ENCODE measurements at places on chromosomes 5 and 9.

GRCh38 chr5:179250561-179251225 is 94.6 kb downstream of the ADAMTS2 start:
- DNase-seq, result no peak

GRCh38 chr5:82073179-82073578 is 101.4 kb downstream of the ATG10 start:
- no peak for DNase-seq

- peak; percentile 47 for DNase-seq
Observed at GRCh38 chr9:2809692-2810419, 34.0 kb downstream of the PUM3 start.

DNA sequence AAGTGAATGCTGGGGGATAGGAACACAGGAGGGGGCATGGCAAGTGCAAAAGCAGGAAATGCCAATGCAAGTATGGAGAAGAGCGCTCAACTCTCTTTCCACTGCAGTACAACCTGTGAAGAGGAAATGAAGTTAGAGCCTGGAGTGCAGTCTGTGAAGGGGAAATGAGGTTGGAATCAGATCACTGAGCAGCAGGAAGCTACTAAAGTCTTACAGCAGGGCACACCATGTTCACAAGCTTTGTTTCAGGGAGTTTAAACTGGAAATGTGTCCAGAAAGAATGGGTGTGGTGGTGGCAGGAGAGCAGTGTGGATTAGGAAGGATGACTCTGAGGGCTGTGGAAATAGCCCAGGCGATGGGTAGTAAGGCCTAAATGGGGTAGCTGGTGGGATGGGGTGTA is 15.4 kb downstream of the ARHGEF37 start:
- no peak for DNase-seq

GRCh38 chr5:149667084-149667828 is 62.9 kb upstream of the PPARGC1B start:
- DNase-seq, result peak; percentile 20

DNA sequence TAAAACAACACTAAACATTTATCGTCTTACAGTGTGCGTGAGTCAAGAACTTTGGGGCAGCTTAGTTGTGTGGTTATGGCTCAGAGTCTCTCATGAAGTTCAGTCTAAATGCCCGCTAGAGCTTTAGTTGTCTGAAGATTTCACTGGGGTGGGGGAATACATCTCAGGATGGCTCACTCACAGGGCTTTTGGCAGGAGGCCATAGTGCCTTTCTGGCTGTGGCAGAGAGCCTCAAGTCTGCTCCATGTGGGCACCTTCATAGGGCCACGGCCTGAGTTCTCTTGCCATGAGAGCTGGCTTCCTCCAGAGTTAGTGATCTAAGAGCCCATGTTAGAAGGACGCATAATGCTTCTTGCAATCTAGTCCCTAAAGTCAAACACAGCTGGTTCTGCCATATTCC is 258.8 kb upstream of the NUDT12 start:
- no peak for DNase-seq

DNA sequence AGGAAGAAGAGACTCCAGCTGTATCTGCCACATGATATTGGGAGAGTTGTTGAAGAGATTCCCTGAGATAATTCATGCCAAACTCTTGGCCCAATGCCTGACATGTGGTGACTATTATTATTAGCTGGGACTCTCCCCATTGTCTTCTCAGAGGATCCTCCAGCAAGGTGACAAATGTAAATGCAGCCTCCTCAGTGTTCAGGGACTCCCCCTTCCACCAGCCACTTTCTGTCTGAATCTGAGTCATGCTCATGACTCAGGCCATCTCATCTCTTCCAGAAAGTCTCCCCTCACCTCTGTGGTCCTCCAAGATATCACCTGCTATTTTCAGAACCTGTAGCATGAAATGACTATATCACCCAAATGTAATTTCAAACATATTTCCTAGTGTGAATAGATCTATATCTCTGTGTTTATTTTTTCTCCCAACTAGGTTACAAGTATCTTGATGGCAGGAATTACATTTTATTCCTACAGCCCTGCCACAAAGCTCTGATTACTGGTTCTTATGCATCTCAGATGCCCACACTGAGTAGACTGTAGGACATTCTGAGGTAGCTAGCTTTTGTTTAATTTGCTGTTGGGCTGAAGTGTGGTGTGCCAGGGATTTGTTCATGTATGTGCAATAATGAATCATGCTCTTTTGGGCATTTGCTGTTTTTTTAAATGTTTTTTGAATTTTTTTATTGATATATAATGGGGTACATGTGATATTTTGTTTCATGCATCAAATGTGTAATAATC is 126.6 kb upstream of the IL12B start:
- DNase-seq, result no peak

DNA sequence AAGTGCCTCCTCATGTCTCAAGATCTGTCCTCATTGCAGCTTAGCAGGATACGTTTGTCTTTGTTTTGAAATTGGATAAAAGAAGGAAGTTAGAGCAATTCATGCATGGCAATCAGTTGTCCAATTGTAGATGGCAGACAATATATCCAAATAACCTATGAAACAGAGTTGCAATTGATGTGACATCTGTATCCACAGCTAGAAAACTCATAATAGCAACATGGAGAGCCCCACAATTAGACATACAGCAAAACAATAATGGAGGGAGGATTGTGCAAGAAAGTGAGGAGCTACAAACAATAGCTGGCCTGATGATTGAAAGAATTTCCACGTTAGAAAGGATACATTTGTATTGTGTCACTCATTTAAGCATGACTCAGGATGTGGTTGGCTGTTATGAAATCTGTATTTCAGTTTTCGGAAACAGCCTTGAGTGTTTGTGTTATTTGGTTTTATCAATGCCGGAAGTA is 132.0 kb downstream of the FAM174A start:
- DNase-seq, result no peak

DNA sequence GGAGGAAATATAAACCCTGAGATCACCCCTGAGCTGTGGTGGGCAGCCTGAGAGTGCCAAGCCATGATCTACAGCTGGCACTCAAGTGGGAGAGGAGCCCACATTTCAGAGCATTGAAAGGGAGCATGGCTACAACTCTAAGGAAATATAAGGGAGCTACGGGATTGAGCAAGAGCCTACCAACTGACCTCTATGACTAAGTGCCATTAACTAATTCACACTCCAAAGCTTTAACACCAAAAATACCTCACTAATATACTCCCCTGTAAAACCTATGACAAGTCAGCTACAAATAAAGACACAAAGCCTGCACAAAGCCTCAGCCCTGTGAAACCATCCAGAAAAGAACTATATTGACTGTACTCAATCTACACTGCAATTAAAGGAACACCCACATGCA is 286.8 kb upstream of the RPS23 start:
- no peak for DNase-seq

GRCh38 chr5:17258431-17258830 is 41.0 kb downstream of the BASP1 start:
- DNase-seq, result no peak

GRCh38 chr9:89743573-89744254 is 138.9 kb downstream of the GADD45G start:
- no peak for DNase-seq

DNA sequence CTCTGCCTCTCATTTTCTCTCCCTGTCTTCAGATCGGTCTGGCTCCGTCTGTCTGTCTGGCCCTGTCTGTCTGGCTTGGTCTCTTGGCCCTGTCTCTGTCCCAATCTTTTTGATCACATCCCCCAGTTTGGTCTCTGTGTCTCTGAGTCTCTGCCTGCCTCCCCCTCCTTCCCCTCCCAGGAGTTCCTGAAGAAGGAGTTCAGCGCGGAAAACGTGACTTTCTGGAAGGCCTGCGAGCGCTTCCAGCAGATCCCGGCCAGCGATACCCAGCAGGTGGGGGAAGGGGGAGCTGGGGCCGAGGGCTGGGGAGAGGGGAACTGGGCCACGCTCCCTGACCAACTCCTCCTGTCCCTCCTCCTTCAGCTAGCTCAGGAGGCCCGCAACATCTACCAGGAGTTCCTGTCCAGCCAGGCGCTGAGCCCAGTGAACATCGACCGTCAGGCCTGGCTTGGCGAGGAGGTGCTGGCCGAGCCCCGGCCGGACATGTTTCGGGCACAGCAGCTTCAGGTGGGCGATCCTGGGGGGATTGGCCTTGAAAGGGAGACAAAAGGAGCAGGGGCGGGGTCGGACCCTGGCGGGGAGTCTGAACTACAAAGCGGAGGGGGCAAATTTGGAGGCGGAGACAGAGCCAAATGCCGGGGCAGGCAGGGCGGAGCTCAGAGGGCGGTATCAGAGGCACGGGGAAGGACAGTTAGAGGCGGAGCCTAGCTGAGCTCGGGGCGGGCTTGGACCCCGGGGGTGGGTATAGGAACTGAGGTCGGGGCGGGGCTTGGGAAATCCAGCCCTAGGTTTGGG is 9.0 kb downstream of the RGS14 start:
- DNase-seq, result peak; percentile 93

- no peak for DNase-seq
Observed at GRCh38 chr5:144089401-144090021, 80.9 kb downstream of the YIPF5 start.

DNA sequence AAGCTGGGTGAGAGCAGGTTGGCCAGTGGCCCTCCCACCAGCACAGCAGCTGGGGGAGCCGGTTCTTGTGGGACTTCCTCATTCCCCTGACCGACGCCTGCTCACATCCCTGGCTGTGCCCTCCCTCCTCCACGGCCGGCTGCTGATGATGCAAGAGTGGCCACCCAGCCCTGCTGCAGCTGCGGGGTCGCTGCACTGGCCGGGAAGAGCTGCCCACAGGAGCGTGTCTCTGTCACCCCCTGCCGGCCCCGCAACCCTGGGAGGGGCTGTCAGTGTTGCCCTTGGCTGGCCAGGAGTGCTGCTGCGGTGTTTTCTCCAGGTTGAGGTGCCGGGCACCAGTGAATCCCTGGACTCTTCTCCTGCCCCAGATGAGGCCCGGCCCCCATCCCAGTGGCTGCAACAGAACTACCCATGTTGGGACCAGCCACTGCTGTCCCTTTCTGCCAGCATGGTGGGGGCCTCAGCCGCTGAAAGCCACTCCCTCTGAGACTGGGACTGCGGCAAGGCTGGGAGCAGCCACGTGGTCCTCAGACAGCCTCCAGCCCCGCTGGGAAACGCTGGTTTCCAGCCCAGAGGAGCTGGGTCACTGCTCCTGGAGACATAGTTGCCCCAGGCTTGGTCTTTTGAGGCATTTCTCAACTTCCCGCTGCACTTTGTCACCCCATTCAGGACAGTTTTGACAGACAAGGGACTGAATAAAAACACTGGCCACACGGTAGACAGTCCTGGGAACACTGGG is 739 bp downstream of the CARD9 start:
- no peak for DNase-seq

DNA sequence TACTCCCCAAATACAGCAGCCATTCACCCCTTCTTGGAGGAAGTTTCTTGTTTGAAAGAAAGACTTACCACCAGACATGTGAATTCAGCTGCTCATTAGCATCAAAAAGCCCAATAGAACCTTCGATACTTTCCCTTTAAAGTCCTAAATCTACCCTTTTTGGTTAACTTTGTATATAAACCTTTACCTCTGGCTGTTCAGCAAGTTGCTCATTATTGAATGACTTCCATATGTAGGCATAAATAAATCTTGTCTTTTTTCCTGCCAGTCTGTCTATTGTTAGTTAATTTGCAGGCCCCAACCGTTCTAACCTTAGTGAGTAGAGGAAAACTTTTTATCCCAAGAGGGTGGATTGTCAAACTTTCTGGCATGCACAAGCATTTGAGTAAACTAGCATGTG is 27.9 kb upstream of the FBXL17 start:
- DNase-seq, result peak; percentile 24

Data from HAP-1 (cell line).